ENCODE measurements at places on chromosomes 11 and 22. TPM values are rescaled to one million over a fixed set of nuclear protein-coding genes. Genes with fewer than 3 reads are reported as not detected.
A peak's percentile ranks its signal among the peaks of the same experiment; 100 is the strongest.

DNA sequence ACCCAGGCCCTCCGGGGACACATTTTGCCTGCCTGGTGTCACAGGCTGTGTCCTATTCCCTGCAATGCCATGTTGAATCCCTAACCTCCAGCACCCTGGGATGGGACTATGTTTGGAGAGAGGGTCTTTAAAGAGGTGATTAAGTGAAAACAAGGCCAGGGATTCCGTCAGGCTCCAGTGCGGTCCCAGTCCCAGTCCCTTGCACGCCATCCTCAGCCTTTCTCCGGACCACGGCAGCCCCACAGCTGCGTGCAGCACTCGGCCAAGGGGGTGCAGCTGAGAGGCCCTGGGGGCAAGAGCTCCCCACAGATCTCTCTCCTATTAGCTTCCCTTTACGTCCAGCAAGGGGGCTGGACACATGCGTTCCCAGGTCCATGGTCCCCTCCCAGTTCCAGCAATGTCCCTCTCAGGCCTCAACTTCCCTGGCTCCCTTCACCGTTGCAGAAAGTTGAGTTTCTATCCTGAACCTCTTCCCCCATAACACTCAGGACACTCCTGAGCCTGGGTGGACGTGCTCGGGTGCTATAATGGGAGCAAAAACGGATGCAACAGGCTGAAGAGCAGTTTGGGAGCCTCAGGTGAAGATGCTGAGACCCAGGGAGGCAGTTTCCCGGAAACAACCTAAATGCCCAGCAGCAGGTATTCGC is 1422.7 kb downstream of the BRD1 start:
- no peak overlapping the region for H3K27ac ChIP-seq
- no peaks in the 10 kb centered on the region for H3K27me3 ChIP-seq
- no peaks in the 10 kb centered on the region for H3K36me3 ChIP-seq
- DNase-seq: no peak
- H3K4me1 ChIP-seq: no peaks in the 10 kb centered on the region
- H3K4me3 ChIP-seq: no peak overlapping the region

The SLCO2B1 gene
- 0.12 TPM for total RNA-seq

- no peaks in the 10 kb centered on the region for H3K36me3 ChIP-seq
- peaks cover 11% of the 10 kb centered on the region for H3K4me1 ChIP-seq
- DNase-seq: no peak
Measured at GRCh38 chr11:119306373-119306890, 10.5 kb downstream of the MCAM start.

GRCh38 chr22:44291265-44291664 is 21.5 kb downstream of the SHISAL1 start:
- H3K27me3 ChIP-seq: no peaks in the 10 kb centered on the region
- H3K4me1 ChIP-seq: peaks cover 30% of the 10 kb centered on the region
- H3K27ac ChIP-seq: no peak overlapping the region
- peaks cover 5% of the 10 kb centered on the region for H3K36me3 ChIP-seq
- H3K4me3 ChIP-seq: no peak overlapping the region

DNA sequence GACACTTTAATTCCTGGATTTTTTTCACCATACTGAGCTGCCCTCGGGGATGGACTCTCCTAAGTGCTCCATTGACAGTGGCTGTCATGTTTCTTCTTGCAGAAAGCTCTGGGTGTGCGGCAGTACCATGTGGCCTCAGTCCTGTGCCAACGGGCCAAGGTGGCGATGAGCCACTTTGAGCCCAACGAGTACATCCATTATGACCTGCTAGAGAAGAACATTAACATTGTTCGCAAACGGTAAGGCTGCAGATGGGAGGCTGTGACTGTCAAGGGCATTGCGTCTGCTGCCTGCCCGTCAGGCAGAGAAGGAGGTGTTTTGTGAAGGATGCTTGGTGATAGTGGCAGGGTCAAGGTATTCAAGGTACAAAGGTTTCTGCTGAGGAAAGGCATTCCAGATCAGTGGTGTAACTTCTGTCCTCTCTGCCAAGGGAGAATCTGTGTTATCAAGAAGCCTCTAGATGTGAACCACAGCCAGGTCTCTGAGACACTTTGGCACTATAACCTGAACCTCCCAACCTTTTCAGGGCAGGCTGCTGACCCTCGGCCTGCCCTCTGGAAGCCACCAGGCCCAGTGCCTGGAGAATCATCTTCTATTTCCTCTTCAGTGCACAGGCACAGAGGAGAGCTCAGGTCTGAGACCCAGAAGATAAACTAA is 30.8 kb downstream of the ACO2 start:
- no peaks in the 10 kb centered on the region for H3K4me1 ChIP-seq
- DNase-seq: no peak
- no peak overlapping the region for H3K27ac ChIP-seq
- no peaks in the 10 kb centered on the region for H3K27me3 ChIP-seq

- H3K4me1 ChIP-seq: peaks cover 22% of the 10 kb centered on the region
- H3K36me3 ChIP-seq: no peaks in the 10 kb centered on the region
- no peak overlapping the region for H3K27ac ChIP-seq
- DNase-seq: no peak
Measured at GRCh38 chr11:134499990-134500389, 87.9 kb upstream of the B3GAT1 start.

The C11orf87 gene
- total RNA-seq: not detected

DNA sequence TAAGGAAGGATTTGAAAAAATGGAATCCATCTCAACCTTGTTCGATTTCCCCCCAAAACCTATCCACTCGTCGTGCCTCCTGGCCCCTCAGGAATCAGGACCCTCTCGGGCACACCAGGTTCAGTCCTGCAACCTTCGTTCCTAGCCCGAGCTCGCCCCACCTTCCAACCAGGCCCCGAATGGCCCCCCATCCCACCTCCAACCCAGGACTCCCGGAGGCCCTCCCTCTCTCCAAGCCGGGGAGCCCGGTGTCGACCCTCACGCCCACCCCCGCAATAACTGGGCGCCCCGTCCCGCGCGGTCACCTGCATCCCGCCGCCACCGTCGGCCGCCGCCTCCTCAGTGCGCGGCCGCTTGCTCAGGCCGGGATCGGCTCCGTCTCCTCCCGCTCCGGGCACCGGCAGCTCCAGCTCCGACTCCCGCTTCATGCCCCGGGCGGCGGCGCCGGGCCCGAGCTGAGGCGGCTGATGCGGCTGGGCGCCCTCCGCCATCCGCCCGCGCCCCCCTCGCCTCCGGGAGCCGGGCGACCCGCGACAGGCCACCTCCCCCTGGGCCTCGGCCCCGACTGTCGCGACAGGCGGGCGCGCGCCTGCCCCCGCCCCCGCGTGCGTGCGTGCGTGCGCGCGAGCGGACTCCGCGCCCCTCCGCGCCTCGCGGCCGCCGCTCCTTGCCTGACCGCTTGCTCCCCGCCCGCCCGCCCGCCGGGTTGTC is 534 bp downstream of the RBFOX2 start:
- peak overlapping the region; percentile 94 for H3K27ac ChIP-seq
- no peaks in the 10 kb centered on the region for H3K27me3 ChIP-seq
- peak; percentile 94 for DNase-seq
- H3K36me3 ChIP-seq: no peaks in the 10 kb centered on the region
- H3K4me1 ChIP-seq: peaks cover 24% of the 10 kb centered on the region

GRCh38 chr22:32958001-32958400 is 100.2 kb downstream of the SYN3 start:
- H3K27ac ChIP-seq: no peak overlapping the region
- DNase-seq: peak; percentile 29
- no peaks in the 10 kb centered on the region for H3K27me3 ChIP-seq
- no peaks in the 10 kb centered on the region for H3K36me3 ChIP-seq
- peaks cover 15% of the 10 kb centered on the region for H3K4me1 ChIP-seq
- H3K4me3 ChIP-seq: no peak overlapping the region

The MEN1 gene
- total RNA-seq: 34.9 TPM

DNA sequence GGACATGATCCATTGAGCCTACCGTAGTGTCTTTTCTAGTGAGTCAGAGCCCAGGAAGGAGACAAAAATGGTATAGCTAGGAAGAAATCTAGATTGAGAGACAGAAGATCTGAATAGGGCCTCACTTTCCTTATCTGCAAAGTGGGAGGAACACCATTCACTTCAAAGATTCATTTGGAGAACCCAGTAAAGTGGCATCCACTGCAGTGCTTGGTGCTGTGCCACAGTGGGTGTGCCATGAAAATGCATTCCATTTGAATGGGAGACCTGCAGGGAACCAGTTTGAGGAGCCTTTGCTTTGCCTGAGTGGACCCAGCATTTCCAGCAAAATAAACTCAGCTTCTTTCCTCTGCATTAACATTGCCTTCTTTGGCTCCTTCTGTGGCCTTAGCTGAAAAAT is 470.5 kb upstream of the CADM1 start:
- H3K4me3 ChIP-seq: peak overlapping the region; percentile 48
- no peaks in the 10 kb centered on the region for H3K36me3 ChIP-seq
- peaks cover 75% of the 10 kb centered on the region for H3K27me3 ChIP-seq
- peaks cover 26% of the 10 kb centered on the region for H3K4me1 ChIP-seq
- H3K27ac ChIP-seq: no peak overlapping the region
- no peak for DNase-seq

The TPCN2 gene
- 7.2 TPM for total RNA-seq

DNA sequence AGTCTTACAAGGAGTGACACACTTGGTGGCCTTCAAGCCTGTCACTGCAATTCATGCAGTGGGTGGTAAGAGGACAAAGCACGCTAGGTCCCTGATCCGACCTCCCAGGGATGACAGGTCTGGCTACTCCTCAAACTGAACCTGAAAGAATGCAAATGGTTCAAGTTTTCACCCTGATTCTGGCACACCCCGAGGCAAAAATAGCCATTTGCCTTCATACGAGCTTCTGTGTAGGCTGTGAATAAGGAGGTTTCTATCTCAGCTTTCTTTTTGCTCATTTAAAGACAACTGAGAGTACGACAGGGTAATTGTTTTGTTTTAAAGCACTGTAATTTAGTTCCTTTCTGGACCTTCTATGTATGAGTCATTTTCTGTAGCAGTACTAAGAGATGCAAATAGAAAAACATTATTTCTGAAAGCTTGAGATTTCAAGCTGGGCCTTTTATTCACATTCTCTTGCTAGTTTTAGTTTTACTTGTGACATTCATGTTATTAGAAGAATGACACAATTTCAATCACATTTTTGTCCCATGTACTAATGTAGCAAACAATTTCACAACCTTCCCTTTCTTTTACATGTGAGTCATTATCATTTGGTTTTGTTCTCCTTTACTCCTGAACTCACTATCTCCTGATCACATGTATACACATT is 56.6 kb upstream of the FDX1 start:
- no peak for DNase-seq
- peaks cover 4% of the 10 kb centered on the region for H3K4me1 ChIP-seq
- no peaks in the 10 kb centered on the region for H3K27me3 ChIP-seq
- no peaks in the 10 kb centered on the region for H3K36me3 ChIP-seq
- H3K4me3 ChIP-seq: no peak overlapping the region

DNA sequence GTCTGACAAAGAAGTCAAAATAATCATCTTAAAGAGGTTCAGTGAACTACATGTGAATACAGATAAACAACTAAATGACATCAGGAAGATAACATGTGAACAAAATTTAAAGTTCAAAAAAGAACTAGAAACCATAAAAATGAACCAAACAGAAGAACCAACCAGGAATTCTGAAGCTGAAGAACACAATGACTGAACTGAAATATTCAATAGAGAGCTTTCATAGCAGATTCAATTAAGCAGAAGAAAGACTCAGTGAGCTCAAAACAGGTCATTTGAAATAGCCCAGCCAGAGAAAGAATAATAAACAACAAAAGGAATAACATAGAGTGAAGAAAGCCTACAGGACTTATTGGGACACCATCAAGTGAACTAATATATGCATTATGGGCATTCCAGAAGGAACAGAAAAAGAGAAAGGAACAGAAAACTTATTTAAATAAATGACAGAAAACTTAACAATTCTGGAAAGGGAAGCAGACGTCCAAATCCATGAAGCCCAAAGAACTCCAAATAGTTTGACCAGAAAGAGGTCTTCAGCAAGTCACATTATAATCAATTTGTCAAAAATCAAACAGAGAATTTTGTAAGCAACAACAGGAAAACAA is 11.0 kb upstream of the SLC36A4 start:
- H3K27ac ChIP-seq: no peak overlapping the region
- H3K27me3 ChIP-seq: no peaks in the 10 kb centered on the region
- H3K4me1 ChIP-seq: no peaks in the 10 kb centered on the region
- H3K36me3 ChIP-seq: no peaks in the 10 kb centered on the region

The ELFN2 gene
- 1.1 TPM for total RNA-seq

The GSC2 gene
- total RNA-seq: not detected

- no peaks in the 10 kb centered on the region for H3K27me3 ChIP-seq
- no peak overlapping the region for H3K4me3 ChIP-seq
- peak overlapping the region; percentile 35 for H3K27ac ChIP-seq
- no peak for DNase-seq
Measured at GRCh38 chr11:31768749-31769640, 42.1 kb downstream of the PAX6 start.

The TRIM48 gene
- total RNA-seq: not detected

DNA sequence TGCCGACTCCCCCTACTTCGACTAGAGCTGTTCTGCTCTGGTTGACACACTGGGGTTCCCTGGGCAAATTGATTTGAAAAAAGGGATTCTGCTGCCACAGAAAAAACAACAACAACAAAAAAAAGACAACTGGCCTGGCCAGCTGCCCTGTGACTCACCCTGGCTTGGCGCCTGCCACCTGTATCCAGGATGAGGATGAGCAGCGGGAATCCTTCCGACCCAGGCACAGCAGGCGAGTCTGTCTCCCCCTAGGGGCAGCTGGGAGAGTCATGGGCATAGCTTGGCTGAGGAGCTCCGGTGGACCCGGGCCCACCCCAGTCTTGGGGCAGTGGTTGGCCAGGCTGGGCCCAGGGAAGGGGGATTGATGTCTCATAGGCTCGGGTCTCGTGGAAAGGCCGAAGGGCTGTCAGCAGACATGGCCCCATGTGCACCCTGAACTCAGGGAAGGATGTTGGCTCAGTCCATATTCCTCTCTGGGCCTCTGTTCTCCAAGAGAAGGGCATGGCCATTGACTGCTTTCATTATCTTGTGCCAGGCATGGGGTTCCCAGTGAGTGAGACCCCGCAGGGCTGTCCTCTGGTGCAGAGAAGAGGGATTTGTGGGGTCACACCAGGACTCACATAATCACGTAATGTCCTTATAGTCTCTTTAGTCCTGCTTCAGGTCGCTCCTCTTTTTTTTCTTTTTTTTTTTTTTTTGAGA is 10.4 kb upstream of the SUN2 start:
- H3K27ac ChIP-seq: no peak overlapping the region
- DNase-seq: peak; percentile 77
- H3K4me1 ChIP-seq: peaks cover 3% of the 10 kb centered on the region
- H3K27me3 ChIP-seq: no peaks in the 10 kb centered on the region
- H3K4me3 ChIP-seq: no peak overlapping the region
- no peaks in the 10 kb centered on the region for H3K36me3 ChIP-seq

GRCh38 chr11:87473174-87473573 is 435.4 kb downstream of the TMEM135 start:
- DNase-seq: no peak
- H3K36me3 ChIP-seq: no peaks in the 10 kb centered on the region
- H3K27ac ChIP-seq: no peak overlapping the region

The LYVE1 gene
- total RNA-seq: 0.51 TPM

The PHF21B gene
- 6.7 TPM for total RNA-seq

GRCh38 chr11:104152941-104153505 is 10.9 kb downstream of the PDGFD start:
- H3K4me3 ChIP-seq: no peak overlapping the region
- no peaks in the 10 kb centered on the region for H3K36me3 ChIP-seq
- H3K27me3 ChIP-seq: no peaks in the 10 kb centered on the region
- peaks cover 9% of the 10 kb centered on the region for H3K4me1 ChIP-seq
- DNase-seq: no peak

The PANX3 gene
- total RNA-seq: not detected
